LNCaP clone FGC (cell line): ENCODE measurements at places on chromosomes 12 and 14.

- DNase-seq: peak; percentile 89
Observed at GRCh38 chr12:47105914-47106674, 26.3 kb upstream of the AMIGO2 start.

DNA sequence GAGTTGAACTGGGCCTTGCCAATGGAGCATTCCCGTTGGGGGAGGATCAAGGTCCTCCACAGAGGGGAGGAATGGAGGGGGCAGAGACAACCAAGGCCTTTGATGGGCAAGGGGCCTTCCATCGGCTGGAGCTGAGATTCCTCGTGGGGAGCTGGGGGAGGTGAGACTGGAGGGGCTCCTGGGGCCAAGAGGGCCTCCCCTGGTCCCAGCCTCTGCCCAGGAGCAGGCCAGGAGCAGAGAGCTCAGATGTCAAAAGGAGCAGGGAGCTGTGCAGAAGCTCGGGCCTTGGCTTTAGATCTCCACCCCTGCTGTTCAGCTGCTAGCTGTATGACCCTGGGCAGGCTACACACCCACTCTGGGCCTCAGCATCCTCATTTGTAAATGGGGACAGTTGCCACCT is 24.0 kb downstream of the TMEM63C start:
- DNase-seq: no peak

DNA sequence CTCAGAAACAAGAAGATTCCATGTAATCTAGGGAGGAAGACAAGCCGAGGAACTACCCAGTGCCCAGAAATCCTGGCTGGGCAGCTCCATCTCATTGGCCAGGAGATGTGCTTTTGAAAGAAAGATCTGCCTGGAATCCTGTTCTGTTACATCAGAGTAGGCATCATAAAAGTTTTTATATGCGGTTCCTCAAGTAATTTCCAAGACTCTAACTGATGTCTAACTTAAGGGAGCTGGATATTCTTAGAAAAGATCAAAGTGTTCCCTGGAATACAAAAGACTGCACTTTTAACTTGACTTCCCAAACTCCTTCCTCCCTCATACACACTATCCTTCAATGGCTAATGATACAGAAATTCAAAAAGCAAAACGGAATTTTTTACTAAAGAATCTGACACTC is 16.3 kb downstream of the RHOJ start:
- no peak for DNase-seq

DNA sequence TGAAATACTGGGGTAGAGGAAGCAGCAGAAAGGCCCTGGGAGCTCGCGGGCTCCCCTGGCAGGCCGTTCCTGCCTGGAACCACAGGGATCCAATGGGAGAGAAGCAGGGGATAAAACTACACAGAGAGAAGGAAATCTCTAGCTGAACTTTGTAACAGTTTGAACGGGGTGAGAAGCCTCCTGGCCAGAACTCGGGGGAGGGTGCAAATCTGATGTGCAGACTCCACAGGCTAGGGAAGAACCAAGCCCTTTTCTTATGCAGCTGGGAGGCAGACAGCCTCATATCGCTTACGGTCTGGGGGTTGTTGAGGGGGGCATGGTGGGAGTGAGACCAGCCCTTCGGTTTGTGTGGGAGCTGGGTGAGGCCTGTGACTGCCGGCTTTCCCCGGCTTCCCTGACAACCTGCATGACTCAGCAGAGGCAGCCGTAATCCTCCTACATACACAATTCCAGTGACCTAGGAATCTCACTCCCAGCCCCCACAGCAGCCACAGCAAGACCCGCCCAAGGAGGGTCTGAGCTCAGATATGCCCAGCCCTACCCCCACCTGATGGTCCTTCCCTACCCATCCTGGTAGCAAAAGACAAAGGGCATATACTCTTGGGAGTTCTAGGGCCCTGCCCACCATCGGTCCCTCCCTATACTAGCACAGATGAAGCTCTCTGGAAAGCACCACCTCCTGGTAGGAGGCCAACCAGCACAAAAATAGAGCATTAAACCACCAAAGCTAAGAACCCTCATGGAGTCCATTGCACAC is 143.0 kb downstream of the TMTC1 start:
- no peak for DNase-seq

DNA sequence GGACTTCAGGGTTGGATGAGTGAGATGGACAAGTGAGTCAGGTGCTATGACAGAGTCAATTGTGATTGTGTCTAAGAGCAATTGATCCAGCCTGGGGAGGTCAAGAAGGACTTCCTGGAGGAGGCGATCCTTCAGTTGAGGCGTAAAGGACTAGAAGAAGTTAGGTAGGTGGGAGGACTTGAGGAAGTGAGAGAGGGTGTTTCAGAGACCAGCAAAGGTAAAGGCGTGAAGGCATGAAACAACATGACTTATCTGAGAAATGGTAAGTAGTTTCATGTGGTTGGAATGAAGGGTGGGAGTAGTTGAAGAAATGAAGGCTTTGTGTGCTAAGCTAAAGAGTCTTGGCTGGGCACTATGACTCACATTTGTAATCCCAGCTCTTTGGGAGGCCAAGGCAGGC is 48.9 kb upstream of the PPP1CC start:
- no peak for DNase-seq

DNA sequence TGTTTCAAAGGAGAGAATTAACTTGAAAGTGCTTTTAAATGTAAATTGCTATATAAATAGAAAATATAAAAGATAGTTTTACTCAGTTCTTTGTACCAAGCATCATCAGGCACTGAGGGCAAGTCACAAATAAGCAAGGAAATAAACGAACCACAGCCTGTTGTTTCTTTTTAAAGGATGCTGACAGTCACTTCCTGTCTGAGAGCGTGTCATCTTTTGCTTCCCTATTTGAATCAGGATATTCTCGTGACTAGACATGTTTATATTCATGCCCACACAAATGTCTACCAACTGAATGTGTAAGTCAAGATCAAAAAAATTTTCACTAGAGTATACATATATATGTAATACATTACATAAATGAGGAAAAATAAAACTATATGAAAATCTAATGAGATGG is 31.4 kb upstream of the SLC2A13 start:
- no peak for DNase-seq

DNA sequence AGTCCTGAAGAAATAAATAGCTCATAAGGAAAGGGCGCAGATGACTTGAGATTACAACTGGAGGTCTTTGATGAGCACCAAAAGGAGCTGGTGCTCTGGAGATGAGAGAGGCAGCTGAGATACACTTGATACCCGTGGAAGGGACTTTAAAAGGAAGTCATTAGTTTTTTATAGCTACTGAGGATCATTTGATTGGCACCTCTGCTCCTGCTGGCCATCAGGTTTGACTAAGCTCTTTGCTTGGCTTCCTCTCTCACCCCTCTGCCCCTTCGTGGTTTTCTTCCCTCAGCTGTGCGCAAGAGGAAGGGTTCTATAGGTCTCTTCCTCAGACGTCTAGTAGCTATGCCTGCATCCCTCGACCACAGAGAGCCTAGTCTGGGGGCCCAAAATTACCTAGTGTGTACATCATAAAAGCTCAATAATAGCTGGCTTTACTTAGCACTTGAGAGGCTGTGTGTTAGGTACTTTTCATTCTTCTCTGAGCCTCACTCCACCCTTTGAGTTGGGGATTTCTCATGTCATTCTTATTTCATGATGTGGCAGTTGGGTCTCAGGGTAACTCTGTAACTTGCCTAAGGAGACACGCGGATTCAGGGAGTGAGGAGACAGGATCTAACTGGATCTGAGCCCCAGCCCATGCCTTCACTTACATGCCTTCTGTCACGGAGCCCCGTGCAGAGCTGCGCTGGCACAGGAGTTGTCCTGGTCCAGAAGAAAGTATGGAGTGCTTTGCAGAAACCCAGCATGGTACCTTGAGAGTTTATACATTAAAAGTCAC is 68.4 kb upstream of the ASPG start:
- no peak for DNase-seq

DNA sequence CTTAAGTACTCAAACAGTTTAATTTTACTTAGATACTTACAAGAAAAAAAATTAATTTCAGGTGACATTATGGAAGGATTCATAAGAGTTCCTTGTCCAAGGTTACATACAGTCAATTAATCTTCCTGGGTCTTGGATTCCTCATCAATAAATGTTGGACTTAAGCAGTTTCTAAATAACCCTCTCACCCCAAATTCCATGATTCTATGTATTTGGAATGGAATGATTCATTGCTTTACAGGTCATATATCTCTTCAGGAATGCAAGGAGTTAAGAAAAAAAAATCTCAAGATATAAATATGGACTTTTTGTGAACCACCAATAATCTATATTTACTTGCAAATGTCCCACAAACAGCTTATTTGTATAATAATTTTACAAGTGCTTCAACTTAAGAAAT is 84.2 kb upstream of the BMP4 start:
- DNase-seq: no peak

DNA sequence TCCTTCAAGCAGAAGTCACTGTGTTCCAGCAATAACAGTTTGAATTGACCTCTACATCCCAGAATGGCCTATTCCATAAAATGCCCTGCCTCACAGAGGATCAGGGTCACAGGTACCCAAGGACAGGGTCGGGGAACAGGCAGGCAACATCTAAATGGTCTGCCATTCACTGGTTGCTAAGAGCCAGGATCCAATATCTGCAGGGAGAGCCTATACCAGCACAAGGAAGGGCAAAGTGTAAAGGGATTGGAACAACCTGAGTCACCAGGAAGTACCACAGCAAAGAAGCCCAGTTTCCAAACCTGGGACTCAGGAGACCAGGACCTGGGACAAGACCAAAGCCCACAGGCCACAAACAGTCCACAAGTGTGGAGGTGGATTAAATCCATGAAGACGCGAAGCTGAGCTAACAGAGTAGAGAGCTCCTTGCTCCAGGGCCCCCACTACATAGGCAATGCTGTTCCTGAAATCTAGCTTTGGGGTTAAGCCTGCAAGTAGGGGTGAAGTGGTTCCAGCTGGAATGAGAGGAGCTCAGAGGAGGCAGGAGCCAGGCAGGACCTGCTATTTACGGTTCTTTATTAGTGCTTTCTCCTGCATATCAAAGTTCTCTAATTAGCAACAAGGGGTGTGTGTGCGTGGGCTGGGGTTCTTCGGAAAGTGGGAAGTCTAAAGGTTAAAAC is 274.3 kb downstream of the BCL11B start:
- no peak for DNase-seq

GRCh38 chr12:50924439-50925341 is 27.7 kb upstream of the HIGD1C start:
- peak; percentile 97 for DNase-seq

DNA sequence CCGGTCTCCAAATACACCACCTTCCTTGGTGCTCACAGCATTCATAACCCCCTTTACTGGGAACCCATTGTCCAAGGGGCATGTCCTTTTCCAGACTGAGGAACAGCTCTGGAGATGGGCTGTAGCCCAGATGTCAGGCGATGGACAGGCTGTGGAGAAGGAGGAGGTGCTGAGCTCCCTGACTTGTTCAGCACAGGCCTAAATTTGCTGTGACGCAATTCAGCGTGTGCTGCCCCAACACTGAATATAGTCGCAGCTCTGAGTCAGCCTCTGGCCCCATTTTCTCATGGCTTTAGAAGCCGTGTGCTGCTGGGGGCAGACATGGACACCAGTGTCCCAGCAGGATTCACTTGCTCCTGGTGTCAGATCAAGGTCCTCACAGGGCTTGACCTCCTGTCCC is 269.1 kb downstream of the EMP1 start:
- no peak for DNase-seq

- no peak for DNase-seq
Observed at GRCh38 chr12:19642345-19642744, 203.1 kb downstream of the AEBP2 start.

- DNase-seq: no peak
Observed at GRCh38 chr12:122090759-122091515, 12.4 kb downstream of the MLXIP start.

GRCh38 chr14:52266782-52267181 is 716 bp upstream of the PTGDR start:
- no peak for DNase-seq

DNA sequence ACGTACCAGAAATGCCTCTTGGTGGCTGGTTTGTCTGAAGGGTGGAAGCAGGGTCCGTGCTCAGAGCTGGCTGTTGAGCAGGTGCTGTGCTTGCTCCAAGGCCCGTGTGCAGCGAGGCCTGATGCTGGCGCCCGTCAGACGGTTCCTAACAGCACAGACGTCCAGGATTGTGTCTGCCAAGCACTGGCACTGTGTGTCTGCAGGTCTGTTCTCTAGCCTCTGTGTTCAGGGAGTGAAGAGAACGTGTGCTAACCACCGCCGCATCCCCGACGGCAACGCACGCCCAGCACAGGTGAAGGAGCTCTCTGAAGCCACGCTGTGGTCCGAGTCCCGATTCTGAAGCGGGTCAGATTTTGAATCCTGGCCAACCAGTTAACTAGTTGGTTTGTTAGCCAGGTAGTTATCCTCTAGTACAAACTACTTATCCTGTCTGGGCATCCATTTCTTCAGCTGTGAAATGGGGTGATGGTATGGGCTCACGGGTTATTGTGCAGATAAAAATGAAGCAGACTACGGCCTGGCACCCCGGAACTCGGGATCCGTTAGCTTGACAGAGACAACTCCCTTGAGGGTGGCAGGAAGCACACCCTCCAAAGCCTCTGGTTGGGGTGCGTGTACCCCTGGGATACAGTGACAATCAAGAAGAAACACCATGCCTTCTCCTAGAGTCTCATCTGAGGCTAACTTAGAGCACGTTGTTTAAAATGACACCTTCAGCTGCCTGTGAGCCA is 18.6 kb upstream of the TDRD9 start:
- no peak for DNase-seq

DNA sequence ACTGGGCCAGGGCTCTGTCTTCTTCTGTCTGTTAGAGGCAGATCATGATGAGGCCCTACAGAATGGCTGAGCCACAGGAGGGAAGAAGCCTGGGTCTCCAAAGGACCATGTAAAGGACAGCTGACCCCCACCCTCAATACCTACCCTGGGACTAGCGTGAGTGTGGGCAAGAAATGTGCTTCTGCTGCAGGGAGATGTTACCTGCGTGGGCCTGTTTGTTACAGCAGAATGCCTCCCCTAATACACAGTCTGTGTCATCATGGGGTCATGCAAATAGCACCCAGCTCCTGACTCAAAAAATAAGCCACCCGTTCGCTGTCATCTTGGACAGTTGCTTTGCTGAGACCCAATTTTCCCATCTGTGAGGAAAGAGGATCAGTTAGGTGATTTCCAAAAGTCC is 90.6 kb downstream of the CALM1 start:
- DNase-seq: no peak

DNA sequence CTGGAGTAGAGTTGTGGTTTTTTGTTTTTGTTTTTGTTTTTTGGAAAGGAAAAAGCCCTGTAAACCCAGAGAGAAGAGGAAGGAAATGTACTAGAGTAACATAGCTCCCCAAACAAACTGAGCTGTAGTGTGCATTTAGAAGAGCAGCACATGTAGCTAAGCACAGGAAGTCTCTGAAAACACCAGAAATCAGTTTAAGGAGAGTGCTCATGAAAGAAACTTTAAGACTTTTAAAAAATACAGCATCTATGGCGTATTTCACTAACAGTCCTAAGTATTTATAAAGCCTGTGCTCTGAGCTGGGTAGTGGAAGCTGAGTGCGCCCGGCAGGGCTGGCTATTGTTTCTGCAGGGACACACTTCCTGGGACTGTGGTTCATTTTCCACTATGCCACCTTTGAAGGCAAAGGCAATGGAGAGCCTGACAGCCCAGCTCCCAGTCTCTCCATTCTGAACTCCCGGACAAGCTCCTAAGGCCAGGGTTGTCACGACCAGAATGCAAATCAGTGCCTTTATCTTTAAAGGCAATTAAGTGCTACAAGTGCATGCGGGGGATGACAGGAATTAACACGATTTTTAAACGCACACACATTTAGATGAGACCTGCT is 45.4 kb downstream of the NIN start:
- no peak for DNase-seq
